Kidney (tissue), 22 donors: ENCODE measurements at places on chromosomes 3 and 15.

DNA sequence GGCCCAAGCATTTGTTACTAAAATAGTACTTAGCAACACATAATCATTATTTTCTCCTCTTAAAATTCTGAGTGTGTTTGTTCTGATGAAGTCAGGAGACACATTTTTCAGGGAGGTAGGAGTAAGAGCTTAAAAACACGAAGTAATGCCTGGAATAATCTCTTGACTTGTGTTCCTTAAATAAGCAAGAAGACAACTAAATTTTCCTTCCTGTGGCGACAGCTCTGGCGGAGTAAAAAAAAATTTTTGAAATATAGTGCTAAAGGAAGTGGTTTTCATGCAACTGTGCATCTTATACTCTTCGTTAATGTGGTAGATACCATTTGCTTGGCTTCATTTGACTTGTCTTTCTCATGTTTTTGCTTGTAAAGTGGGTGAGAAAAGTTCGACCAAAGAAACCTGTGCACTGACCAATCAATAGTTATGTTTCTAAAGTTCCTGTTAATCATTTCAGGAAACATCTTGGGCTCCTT, 11.1 kb upstream of the MBNL1 start:
- no peak for DNase-seq

DNA sequence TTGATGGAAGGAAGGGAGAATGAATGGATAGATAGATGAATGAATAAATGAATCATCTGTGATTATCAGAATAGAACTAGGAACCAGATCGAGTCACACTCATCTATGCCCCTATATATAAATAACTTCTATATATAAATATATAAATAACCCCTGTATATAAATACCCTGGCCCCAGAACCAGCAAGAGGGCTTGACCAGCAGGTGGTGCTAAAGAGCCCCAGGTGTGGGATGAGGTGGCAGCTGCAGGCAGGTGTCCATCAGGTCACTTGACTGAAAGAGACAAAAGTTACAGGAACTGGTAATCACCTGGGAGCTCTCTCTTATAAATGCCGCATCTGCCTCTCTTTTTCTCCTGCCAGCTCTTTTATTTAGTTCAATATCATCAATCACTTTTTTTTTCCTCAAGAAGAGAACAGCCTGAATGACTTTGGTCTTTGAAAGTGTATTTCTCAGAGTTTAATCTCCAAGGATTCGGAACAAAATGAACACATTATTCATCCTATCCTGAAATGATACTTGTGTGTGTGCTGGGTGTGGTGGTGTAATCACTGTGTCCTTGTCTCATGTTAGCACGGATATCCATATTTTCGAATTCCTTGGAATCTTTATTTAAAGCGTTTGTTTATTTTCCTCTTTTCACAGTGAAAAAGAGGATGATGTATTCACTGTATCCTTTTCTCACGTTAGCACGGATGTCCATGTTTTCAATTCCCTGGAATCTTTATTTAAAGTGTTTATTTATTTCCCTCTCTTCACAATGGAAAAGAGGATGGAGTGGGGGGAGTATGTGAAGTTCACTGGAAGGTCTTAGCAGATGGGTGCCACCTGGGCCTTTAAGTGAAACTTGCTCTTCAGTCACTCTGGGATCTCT, 35.4 kb upstream of the ATG7 start:
- peak; percentile 65 for DNase-seq

DNA sequence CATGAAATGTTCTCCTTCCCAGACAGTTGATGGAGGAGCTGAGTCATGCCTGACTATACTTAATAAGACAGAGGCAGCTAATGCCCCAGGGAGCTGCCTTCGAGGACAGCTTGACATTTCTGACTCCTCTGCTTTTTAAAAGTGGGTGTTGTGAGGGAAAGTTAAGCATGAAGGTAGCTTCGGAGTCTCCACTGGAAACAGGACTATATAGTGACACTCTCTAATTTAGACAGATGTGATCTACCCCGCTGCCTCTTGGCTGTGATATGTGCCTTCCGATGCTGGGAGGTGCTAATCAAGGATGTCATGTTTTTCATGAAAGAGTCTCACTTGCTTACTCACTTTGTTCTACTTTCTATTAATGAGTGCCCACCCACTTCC, 72.7 kb downstream of the IL1RAP start:
- no peak for DNase-seq

DNA sequence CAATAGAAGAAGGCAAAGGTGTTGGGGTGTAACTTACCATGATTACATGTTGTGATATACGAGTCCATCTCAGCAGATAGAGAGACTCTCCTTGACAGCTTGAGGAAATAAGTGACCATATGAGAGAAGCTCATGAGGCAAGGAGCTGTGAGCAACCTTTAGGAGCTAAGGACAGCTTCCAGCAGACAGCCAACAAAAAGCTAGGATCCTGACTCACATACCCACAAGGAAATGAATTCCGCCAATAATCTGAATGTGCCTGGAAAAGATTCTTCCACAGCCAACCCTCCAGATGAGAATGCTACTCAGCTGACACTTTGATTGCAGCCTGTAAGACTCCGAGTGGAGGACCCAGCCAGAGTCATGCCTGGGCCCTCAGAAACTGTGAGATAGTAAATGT, 339.6 kb upstream of the TPRG1 start:
- DNase-seq = no peak

DNA sequence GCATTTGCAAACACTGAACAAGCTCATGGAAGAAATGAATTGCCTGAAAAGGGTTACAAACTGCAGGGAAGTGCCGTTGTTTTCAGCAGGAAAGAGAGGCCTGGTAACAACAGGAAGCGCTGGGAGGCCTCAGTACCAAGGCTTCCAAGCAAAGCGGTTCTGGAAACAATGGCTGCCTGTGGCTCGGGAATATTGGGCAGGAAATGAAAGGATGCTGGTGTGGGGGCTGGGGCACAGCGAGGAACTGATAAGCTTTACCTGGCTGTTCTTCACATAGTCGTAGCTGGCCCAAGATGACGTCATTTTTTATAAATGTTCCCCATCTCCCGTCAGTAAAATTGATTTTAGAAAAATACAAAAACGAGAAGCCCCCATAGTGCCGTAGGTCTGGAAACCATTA, 55.9 kb downstream of the ARHGAP31 start:
- DNase-seq = no peak

GRCh38 chr3:178001670-178002101, 534.5 kb upstream of the KCNMB2 start:
- DNase-seq = no peak

- DNase-seq = no peak
These were observed 60.0 kb downstream of the NMNAT3 start for GRCh38 chr3:139617672-139618268.

DNA sequence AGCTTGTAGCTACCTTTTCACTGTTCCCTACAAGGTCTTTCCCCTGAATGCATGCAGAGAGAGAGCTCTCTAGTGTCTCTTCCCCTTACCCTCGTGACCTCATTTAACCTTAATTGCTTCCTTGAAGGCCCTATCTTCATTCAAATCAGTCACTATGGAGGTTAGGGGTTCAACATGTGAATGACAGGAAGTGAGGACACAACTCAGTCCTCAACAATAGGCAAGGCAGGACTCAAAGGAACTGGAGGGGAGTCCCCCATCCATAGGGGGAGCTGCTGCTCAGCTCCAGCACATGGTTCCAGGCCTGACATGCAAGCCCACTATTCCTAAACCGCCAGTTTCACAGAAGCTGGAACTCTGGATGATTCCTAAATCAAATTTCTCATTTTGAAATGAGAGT, 33.8 kb upstream of the GYG1 start:
- DNase-seq = no peak

DNA sequence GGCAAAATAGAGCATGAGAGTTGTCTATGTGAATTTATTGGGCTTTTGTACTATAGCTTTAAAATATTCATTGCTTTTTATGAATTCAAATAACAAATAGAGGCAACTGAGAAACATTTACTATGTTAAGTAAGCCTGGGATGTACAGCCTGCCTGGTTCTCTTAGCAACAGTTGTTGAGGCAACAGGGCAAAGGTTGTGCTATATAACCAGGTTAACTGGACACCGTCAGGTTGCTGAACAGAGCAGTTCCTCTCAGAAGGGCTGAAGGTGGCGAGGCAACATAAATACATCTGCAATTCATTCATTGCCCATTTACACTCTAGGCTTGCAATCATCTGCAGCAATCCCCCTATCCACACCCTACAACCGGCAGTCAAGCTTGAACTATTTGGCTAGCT, 78.2 kb downstream of the GTF2E1 start:
- peak; percentile 60 for DNase-seq

- no peak for DNase-seq
These were observed 210.5 kb downstream of the FGF12 start for GRCh38 chr3:192516820-192517219.

- DNase-seq = no peak
These were observed 61.2 kb downstream of the TSC22D2 start for GRCh38 chr3:150469031-150469930.

GRCh38 chr15:76837474-76837873, 67.7 kb downstream of the SCAPER start:
- DNase-seq = no peak

DNA sequence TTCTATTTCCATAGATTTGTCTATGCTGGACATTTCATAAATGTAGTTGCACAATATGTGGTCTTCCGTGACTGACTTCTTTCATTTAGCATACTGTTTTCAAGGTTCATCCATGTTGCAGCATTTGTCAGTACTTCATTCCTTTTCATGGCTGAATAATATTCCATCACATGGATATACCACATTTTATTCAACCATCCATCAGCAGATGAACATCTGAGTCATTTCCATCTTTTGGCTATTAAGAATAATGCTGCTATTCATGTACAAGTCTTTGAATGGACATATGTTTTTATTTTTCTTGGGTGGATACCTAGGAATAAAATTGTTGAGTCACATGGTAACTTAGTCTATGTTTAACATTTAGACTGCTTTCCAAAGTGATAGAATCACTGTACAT, 99.3 kb upstream of the RAD18 start:
- no peak for DNase-seq

DNA sequence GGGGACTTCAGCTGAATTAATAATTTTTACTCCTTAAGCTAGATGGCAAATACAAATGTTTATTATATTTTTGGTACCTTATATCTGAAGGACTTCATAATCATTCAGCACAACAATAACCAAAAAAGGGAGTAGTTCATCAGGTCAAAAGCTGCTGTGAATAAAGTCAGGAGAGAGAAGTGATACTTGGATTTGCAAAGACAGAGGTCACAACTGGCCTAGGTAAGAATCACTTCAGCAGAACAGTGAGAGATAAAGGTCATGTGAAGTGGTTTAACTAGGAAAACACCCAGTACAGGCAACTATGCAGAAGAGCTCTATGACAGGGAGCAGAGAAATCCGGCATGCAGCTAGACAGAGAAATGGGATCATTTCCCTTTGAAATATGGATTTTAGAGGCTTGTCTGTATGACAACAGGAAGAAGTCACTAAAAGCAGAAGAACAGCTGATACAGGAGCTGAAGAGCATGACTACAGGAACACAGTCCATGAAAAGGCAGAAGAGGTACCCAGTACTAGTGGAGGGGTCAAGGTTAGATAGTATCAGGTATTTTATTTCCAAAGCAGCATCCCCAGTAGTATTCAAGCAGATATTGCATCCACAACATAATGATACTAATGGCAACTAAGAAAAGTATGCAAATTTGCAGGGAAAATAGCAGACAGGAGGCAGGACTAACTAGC, 25.7 kb downstream of the ZMAT3 start:
- no peak for DNase-seq

- DNase-seq = no peak
These were observed 89.5 kb downstream of the GADL1 start for GRCh38 chr3:30804984-30805383.

GRCh38 chr3:189267981-189268613, 96.3 kb downstream of the TPRG1 start:
- no peak for DNase-seq

- no peak for DNase-seq
These were observed 61.4 kb upstream of the CLDN18 start for GRCh38 chr3:137948400-137949072.

- DNase-seq = no peak
These were observed 7.0 kb upstream of the CPB1 start for GRCh38 chr3:148820361-148821245.

DNA sequence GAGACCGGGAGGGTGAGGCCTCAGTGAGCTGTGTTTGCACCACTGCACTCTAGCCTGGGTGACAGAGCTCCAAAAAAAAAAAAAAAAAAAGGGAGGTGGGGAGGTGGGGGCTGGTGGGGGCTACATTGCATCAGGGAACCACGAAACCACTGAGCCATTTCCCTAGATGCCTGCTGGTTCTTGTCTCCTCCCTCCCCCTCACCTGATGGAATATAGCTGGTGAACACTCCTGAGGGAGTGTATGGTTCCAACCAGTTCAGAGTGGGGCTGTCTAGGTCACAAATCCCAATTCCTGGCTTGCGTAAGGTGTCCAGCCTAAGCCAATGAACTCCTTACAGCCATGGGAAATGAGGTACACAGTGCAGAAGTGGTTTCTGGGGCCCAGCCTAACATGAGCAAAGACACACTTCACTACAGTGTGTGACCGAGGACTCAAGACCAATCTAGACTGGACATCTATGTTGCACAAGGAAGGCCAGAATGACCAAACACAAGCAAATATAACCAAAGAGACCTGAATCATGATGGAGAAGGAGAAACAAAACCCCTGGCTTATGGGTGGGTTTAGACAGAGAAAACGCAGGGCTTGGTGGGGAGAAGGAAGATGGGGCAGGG, 39.1 kb upstream of the OSBPL11 start:
- no peak for DNase-seq

DNA sequence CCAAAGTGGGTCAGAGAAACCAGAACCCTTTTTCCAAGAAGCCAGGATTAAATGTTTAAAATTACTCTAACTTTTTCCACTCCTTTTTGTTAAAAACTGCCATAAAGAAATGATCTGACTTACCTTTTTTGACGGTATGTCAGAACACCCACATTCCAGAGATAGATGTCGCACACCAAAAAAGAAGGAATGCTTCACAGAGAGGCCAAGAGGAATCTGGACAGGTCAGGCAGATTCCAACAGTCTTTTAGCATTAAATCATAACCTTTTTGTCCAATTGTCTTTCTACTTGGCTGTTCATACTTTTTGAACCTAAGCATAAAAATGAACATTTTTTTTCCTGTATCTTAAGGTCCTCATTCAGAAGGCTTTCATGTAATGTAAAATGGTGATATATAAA, 846.9 kb downstream of the NSUN3 start:
- DNase-seq = no peak

- DNase-seq = no peak
These were observed 594.1 kb downstream of the FGF12 start for GRCh38 chr3:192133271-192133670.

- DNase-seq = peak; percentile 28
These were observed 14.1 kb downstream of the SPSB4 start for GRCh38 chr3:141065258-141065657.

GRCh38 chr3:194720048-194720447, 34.4 kb downstream of the FAM43A start:
- no peak for DNase-seq

GRCh38 chr15:84645496-84645895, 8.6 kb downstream of the WDR73 start:
- DNase-seq = no peak

- DNase-seq = no peak
These were observed 11.0 kb upstream of the PCYT1A start for GRCh38 chr3:196298521-196298920.

- DNase-seq = peak; percentile 51
These were observed 533.5 kb downstream of the IGSF11 start for GRCh38 chr3:118501152-118501551.

GRCh38 chr3:242602-243355, 46.2 kb downstream of the CHL1 start:
- no peak for DNase-seq
